ENCODE measurements at places on chromosomes 3 and 15.

DNA sequence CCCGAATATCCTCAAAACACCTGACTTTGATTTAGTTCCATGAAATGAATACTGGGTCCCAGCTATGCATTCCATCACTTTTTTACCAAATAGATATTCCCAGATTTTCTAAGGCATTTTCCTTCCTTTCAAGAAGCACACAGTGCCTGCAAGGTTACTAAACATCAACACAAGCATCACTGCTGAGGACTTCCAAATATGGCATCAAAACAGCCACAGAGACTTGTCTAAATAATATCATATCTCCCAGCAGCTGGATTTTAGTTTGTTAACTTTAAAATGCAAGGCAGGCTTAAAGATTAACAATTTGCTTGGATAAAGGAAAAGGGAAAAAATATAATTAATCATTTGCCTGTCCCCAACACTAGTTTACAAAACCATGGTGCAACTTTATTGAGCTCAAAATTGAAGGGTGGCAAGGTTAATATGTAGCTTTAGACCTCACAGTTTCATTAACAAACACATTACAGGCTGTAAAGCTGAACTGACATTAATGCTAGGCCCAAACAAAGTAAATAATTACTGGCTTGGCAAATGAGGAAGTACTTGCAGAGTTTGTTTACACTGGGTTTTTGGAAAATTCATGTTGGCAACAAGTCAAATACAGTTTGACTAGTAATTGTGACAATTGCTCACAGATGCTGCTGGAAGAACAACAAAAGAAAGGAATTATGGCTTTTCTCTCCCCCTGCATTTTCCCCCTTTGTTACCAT lies 401.7 kb upstream of the CDIN1 start:
- no peak for DNase-seq

GRCh38 chr3:125662675-125663074 lies 67.4 kb upstream of the OSBPL11 start:
- DNase-seq, result no peak

DNA sequence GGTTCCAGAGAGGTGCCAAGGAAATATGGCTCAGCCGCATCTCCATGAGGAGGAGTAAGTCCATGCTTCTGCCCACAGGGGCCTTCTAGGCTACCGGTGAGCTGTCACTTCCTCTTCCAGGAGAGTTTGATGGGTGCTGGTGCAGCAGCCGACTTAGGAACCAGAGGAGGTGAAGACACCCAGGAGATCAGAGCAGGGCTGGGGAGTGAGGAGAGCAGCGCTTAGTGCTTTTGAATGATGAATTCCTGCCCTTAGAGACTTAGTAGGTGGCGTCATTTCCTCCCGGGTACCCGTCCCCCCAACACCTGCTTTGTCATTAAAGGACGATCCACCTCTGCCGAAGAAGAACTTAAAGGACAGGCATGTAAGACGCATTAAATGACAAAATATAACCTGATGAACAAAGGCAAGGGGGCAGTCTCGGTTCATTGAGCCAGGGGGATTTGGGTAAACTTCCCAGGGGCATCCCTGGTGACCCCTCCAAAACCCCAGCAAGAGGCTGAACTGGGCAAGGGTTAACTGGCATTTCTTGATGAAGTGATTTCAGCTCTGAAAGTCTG lies 67.6 kb downstream of the HES1 start:
- peak; percentile 12 for DNase-seq

- DNase-seq, result no peak
Observed at GRCh38 chr3:99878005-99878404, 60.3 kb downstream of the CMSS1 start.

- DNase-seq, result no peak
Observed at GRCh38 chr15:89442671-89443307, 53.6 kb downstream of the RHCG start.

GRCh38 chr15:31128919-31129768 lies 27.6 kb upstream of the TRPM1 start:
- DNase-seq, result peak; percentile 74

- DNase-seq, result no peak
Observed at GRCh38 chr3:31364711-31365110, 168.0 kb upstream of the STT3B start.

- DNase-seq, result no peak
Observed at GRCh38 chr15:81863162-81863561, 182.7 kb downstream of the MEX3B start.

- DNase-seq, result no peak
Observed at GRCh38 chr15:72099155-72099554, 18.8 kb downstream of the MYO9A start.

DNA sequence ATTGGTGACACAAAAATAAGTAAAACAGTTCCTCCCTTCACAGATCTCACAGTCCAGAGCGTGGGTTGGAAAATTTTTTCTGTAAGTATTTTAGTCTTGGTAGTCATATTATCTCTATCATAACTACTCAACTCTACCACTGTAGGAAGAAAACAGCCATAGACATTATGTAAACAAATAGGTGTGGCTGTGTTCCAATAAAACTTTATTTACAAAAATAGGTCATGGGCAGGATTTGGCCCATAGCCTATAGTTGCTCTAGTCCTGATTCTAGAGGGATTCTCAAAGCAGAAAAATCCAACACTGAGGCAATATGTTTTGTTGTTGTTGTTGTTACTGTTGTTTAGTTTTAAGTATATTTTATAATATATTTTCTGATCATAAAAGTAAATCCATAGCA lies 206.1 kb upstream of the GADL1 start:
- DNase-seq, result no peak

DNA sequence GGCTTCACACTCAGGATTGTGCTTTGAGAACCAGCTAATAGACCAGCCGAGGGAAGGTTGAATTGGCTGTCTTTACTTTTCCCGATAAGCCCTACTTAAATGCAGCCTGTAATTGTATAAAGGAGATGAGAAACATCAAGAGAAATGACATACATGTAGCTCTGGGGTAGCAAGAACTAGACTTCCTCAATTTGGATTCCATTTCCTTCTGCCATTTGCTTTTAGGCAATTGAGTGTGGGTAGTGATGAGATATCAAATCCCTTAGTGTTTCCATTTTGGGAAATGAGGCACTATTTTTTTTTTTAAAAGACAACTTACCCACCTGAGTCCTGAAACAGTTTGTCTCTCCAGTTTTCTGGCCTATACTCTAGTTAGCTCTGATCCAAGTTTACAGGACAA lies 2.2 kb downstream of the INAFM2 start:
- DNase-seq, result no peak

- no peak for DNase-seq
Observed at GRCh38 chr15:89113296-89114024, 25.2 kb downstream of the ABHD2 start.

GRCh38 chr15:80159301-80159700 lies 6.5 kb downstream of the FAH start:
- DNase-seq, result no peak

DNA sequence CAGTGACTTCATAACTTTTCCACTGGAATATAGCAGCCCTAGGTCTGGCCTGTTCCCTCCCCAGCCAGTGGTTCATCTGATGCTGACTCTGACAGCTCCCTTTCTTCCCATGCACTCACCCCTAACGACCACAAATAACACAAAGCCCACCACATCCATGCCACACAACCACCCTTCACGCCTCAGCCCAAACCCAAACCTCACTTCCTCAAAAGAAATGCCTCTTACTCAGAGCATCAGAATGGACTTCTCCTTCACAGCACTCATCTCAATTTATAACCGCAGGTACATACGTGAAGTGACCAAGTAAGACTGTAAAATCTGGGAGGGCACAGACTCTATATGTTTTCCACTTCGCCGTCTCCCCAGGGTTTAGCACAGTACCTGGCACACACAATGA lies 1.1 kb downstream of the RBSN start:
- no peak for DNase-seq

GRCh38 chr3:47359323-47359722 lies 21.5 kb upstream of the PTPN23 start:
- DNase-seq, result no peak

DNA sequence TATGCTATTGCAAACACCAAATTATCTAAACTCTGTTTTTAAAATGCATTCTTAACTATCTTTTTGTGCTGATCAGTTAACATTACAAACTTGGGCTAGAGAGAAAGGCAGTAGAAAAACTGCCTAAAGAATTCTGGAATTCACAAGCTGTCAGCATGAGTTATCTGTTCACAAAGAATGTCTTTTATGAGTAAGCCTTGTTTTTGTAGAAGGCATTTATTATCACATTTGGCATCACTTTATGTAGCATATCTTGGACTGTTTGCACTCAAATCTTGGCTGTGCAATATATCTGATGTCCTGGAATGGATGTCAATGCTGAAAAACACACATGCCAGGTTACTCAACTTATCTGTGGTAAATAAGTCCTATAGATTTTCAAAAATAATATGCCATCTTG lies 15.5 kb upstream of the BCHE start:
- DNase-seq, result no peak

DNA sequence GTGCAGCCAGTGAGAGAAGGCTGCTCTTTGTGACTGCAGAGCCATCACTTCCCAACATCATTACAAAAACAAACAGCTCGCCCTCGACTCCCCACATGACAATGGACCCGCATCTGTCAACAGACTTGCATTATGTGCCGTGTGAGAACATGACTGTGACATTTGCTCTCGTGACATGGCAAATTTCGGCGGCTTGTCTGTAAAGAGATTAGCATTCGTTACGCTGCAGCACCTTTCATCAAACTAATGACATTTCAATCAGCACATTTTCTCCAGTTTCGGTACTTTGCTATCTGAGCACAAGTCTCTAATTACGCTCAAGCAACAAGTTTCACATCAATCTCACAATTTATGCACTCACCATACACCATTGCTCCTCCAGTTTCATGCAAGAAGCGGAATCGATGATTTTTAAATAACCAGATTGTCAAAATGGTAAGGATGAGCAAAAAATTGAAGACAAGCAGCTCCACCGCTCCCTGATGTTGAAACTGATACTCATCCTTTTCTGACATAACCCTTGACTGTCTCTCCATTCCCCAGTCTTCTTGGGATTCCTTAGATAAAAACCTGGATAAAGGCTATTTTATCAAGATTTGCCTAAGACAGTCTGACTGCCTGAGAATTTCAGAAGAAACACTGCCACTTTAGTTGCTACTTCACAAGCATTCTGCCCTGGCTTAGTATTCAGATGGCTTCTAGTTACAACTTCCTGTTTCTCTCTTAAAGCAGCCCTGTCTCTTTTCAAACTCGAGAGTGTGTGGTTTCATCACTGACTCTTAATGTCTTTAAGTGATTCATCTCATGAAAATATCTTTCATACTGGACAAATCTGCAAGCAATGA lies at the start of gene SLC9A9:
Gene SLC9A9, minus strand, starts transcription at position 682 of the 845 bp plus-strand sequence. Its CDS starts 146 bp downstream, at position 536.
- DNase-seq, result no peak

- DNase-seq, result no peak
Observed at GRCh38 chr3:87920549-87920948, 138.3 kb downstream of the CGGBP1 start.

DNA sequence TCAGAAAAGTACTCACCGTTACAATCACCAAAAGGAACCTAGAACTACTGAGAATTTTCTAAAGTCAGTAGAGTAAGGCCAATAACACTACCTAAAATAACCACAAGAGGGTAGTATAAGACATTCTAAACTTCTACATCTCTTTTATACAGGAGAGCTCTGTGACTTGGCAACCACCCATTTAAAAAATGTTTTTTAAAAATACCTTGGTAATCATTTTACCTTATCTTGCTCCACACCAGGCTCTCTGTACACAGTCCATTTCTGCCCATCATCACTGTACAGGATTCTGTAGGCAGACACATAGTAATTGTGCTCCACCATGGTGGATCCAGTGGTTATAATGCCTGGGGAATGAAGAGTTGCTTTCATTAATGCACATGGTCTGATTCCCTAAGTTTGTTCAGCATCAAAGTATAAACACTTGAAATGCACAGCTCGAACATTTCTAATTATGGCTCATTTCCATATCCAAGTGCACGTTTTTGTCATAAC lies 54.5 kb downstream of the ST3GAL6 start:
- DNase-seq, result no peak

DNA sequence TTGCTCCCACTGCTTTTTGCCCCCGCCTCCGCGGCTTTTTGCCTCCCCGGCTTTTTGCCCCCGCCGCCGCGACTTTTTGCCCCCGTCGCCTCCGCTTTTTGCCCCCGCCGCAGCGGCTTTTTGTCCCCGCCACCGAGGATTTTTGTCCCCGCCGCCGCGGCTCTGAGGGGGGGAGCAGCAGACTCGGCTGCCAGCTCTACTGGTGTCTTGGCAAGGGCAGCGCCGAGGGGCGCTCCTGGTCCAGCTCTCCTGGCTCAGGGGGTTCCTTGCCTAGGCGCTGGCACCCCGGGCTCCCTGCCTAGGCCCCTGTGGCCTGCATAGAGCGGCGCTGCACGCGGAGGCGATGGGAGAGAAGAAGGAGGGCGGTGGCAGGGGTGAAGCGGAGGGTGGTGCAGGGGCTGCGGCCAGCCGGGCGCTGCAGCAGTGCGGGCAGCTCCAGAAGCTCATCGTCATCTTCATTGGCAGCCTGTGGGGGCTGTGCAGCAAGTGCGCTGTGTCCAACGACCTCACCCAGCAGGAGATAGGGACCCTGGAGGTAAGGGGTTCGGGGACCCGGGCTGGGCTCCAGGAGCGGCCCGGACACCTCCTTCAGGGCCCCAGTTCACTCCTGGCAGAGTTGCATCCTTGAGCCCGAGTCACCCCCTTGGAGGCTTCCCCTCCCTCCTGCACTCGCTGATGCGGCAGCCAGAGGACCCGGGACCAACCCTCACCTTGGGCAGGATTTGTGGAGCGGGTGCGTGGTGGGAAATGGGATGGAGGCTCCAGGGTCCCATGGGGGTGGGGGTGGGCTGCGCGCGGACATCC lies 642.4 kb downstream of the GOLGA6L6 start:
- no peak for DNase-seq

DNA sequence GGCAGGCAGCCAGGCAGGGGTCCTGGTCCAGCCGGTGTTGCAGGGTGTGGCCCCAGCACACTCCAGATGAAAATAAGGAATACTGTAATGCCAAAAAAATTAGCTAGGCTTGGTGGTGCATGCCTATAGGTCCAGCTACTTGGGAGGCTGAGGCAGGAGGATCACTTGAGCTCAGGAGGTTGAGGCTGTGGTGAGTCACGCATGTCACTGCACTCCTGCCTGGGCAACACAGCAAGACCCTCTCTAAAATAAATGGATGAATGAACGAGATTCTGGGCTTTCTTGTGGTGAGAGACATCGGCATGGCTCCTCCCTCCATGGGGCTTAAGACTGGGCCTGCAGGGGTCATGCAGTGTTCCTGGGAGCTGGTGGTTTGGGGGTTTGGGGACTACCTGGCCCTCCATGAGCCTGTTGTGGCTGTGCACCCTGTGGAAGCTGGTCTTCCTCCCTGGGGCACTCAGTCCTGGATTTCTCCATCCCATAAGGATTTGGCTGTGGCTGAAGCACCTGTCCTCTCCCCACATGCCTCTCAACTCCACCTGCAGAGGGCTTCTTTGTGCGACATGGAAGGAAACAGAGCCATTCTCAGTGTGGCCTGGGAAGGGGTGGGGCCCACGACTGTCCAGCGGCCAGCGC lies 7.6 kb upstream of the RCCD1 start:
- no peak for DNase-seq

Data from activated T-cell treated with anti-CD3 and anti-CD28 coated beads, Interleukin-2, amount 50 U/mL, for 4 hours (primary cell).